T-helper 1 cell treated with Interleukin-12 subunit alpha and Interleukin-12 subunit beta and Interleukin-4 antibody, amounts not matched to agents 30 ng/mL and 1 ng/mL, for 36 hours (primary cell): ENCODE measurements at places on chromosomes 11 and 22. TPM values are rescaled to one million over a fixed set of nuclear protein-coding genes. Genes with fewer than 3 reads are reported as not detected.

The PRDM11 gene
- total RNA-seq = 1.8 and 2.2 TPM in 2 replicates

The APOA1 gene
- total RNA-seq = 0.17 and 0.32 TPM in 2 replicates

The TTC36 gene
- 0.90 and 2.2 TPM in 2 replicates for total RNA-seq

The NXPE4 gene
- not detected in 2 replicates for total RNA-seq

The NCF4 gene
- total RNA-seq = 66.5 and 70.4 TPM in 2 replicates

The LIPT2 gene
- 1.4 and 2.0 TPM in 2 replicates for total RNA-seq

The RIMBP3C gene
- total RNA-seq = 0.47 and 0.68 TPM in 2 replicates

The TRIM29 gene
- not detected in 2 replicates for total RNA-seq

The OR5D18 gene
- total RNA-seq = not detected in 2 replicates
